NCI-H69 (cell line): ENCODE measurements at places on chromosomes 2 and 18.

- no peak for DNase-seq
These were observed 243.1 kb upstream of the PXDN start for GRCh38 chr2:1987379-1987778.

DNA sequence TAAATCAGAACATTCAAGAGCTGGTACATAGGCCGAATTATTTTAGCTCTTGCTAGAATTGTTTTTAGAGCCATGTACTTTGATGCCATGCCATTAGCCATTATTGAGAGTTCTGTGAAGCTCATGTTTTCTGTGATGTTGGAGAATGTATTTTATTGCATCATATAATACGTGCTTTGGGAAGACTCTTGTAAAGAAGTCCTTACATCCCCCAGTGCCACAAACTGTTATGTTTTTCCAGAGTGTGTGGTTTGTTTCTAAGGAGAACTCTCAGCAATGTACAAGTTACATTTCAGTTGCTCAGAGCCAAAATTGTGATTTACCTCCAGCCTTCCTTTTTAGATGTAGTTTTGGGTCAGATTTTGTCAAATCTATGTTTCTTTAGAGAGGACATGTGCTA lies 148.6 kb downstream of the HAUS1 start:
- no peak for DNase-seq

DNA sequence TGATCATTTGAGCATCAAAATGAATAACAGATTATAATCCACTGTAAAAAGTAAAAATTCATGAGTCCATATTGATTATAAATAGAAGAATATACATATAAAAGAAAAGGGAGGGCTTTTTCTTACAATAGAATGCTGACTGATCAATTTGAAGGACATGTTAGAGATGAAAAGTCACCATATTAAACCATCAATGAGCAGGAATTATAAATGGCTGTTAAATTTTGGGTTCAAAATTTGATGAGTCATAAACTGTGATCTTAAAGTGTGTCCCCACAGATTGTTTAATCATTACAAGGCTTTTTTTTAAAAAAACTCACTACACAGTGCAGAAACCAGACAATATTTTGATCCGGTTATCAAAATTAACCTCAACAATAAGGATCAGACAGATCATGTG lies 434.5 kb downstream of the BCL11A start:
- DNase-seq, result no peak

GRCh38 chr2:237198164-237198855 lies 112.6 kb downstream of the COPS8 start:
- DNase-seq, result peak; percentile 6

DNA sequence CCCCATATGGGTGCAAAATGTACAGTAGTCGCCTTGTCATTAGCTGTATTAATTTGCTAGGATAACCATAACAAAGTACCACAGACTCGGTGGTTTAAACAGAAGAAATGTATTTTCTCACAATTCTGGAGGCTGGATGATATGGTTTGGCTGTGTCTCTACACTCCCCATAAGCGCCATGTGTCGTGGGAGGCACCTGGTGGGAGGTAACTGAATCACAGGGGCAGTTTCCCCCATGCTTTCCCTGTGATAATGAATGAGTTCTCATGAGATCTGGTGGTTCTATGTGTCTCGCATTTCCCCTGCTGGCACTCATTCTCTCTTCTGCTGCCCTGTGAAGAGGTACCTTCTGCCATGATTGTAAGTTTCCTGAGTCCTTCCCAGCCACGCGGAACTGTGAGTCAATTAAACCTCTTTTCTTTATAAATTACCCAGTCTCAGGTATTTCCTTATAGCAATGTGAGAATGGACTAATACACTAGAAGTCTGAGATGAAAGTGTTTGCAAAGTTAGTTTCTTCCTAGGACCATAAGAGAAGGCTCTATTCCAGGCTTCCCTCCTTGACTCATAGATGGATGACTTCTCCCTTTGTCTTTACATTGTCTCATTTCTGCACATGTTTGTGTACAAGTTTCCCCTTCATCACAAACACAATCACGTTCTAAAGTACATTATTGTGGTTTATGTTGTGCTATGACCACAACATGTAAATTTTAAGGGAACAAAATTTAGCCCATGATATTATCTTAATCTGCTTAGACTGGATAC lies 1442.6 kb downstream of the SUCLG1 start:
- DNase-seq, result no peak

DNA sequence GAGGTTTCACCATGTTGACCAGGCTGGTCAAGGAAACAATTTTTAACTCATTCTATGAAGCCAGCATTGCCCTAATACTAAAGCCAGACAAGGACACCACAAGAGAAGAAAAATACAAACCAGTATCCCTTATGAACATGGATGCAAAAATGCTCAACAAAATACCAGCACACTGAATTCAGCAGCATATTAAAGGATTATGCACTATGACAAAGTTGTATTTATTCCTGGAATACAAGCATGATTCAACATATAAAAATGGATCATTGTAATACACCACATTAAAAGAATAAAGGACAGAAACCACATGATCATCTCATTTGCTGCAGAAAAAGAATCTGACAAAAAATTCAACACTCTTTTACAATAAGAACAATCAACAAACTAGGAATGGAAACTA lies 138.7 kb downstream of the RAB3GAP1 start:
- no peak for DNase-seq

DNA sequence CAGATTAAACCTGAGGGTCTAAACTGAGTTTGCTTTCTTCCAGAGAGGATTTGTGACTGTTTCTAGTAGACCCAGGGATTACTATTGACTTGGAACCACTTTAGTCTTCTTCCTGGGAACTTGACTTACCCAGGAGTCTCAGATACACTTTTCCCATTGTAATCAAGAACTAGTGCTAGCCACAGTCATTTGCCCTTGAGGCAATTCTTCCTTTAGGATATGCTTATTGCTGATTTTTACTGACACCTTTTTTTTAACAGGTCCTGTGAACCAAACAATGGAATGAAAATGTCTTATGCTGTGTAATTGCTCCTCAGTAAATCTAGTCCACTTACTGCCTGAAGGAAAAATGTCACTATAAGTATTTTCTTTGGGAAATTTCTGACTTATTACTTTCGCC lies 78.3 kb downstream of the TAF4B start:
- DNase-seq, result no peak

GRCh38 chr2:212777020-212777491 lies 238.5 kb upstream of the ERBB4 start:
- DNase-seq, result peak; percentile 62

DNA sequence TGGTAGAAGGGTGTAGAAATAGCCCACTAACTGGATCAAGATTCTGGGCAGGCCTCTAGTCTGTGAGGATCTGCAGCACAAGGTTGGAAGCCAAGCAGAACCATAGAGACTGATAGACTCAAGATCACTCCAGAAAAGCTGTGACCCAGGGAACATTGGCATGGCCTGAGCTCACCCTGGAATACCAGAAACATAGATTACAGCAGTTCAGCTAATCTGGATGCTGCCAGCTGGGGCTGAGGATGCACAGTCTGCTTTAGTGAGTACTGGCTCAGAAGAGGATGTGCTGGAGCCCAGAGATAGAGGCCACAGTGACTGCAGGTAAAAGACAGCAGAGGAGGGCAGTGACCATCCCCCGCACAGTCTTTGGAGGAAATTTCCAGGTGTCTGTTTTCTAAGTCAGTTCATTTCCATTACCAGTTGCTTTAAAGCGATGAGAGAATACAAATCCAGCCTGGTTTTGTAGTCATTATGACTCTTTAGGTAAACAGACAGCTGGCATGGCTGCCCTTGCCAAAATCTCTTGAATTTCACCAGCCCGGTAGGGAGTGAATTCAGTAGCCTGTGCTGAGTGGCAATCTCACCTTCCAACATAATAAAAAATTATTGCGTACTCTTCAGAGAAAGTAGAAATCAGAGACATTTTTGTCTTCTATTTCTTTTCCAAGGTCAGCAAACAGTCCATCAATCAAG lies 119.2 kb downstream of the ANTXR1 start:
- peak; percentile 71 for DNase-seq

DNA sequence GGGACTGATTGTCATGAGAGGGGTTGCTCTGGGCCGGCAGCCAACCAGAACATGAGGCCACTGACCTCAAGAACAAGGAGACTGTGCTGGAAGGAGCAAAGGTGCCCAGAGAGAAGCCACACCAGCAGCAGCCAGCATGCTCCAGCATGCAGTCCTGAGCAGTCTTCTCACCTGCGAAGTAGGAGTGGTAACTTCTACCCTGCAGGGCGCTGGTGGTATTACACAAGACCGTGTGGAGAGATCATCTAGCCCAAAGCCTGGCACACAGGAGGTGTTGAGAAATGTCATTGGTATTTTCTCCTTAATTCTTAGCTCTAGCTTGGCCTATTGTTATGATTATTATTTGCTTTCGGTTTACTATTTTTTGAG lies 132.7 kb downstream of the TSN start:
- peak; percentile 34 for DNase-seq

DNA sequence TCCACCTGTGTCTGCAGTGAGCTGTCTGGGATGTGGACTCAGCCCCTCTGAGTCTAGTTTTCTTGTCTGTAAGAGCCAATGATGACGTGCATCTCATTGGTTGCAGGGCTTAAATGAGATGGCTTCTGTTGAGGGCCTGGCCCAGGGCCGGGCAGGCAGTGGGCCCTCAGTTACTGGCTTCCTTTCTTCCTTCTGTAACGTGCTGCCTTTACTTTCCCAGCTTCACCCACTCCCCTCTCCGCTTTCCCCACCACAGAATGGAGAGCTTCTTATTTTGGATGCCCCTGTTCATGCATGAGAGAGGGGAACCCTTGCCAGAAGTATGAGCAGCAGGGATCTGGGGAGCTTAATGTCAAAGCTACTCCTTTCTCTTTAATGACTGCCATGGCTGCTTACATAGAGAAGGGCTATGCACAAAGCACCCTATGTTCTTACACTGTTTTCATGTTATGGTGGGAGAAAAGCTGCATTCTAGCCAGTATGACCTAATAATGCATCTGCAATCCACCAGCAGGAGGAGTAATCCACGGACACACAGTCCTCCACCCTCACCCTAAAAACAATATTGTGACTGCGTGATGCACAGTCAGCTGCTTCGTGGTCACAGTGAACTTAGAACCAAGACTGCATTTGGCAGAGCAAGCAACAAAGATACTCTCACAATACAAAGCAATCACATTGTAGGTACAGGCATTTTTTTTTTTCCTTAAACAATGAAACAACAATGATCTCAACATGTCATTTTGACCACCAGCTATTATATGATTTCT lies 37.2 kb downstream of the CREG2 start:
- DNase-seq, result no peak

GRCh38 chr18:52236131-52236530 lies 103.9 kb upstream of the DCC start:
- no peak for DNase-seq

GRCh38 chr18:64693766-64694165 lies 544.9 kb upstream of the LINC00305 start:
- DNase-seq, result no peak

DNA sequence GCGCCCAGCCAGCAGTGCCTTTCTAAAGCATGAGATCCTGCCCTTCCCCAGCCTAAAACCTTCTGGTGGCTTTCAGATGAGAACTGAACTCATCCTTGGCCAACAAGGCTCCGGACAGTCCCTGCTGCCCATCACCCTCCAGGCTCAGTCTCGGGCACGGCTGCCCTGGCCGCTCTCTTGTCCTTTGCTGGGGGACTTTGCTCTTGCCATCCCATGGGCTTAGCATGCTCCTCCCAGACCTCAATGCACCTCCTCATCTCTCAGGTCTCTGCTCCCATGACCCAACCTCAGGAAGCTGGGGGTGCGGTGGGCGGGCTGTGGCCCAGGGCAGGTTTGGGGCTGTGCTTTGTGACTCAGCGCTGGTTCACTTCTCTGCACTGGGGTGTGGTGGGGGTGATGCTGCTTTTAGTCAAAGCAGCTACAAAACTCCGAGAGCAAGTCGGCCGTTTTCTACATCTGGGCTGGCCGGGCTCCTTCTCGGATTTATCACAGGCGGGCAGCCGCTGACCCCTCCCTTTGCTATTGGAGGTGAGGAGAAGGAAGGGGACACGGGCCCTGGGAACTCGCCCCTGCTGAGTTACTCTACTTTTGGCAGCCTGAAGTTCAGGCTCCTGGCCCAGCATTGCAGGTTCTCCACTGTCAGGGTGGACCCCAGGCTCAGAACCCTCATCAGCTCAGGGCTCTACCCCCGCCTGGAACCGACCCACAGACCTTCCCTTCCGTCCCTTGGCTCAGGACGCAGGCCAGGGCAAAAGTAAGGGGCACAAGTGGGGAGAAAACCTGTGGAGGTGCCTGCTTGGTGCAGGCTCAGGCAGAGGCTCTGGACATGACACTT lies 90.6 kb upstream of the TAF1B start:
- DNase-seq, result no peak

- no peak for DNase-seq
These were observed 78.4 kb downstream of the SETBP1 start for GRCh38 chr18:44758861-44759631.

- DNase-seq, result peak; percentile 31
These were observed 58.7 kb downstream of the PAX3 start for GRCh38 chr2:222239945-222240675.

DNA sequence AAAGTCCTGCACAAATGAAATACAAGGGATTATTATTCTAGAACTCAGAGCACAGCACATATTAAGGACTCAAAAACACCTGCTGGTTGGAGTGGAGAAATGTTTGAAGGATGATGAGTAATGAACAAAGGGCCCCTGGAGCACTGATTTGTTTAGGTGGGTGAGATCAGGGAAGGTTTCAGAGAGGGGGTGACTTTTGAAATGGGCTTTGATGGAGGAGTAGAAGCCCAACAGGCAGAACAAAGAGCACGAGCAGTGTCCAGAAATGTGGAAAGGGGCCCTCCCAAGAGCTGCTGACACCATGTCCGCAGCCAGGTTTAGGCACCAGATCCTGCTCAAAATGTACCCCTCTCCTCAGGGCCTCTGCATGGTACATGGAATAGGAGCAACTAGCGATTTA lies 23.8 kb downstream of the KCNK3 start:
- no peak for DNase-seq

GRCh38 chr2:60958800-60959199 lies 58.7 kb upstream of the PEX13 start:
- DNase-seq, result no peak

GRCh38 chr2:126317790-126318431 lies 338.0 kb upstream of the GYPC start:
- DNase-seq, result no peak

DNA sequence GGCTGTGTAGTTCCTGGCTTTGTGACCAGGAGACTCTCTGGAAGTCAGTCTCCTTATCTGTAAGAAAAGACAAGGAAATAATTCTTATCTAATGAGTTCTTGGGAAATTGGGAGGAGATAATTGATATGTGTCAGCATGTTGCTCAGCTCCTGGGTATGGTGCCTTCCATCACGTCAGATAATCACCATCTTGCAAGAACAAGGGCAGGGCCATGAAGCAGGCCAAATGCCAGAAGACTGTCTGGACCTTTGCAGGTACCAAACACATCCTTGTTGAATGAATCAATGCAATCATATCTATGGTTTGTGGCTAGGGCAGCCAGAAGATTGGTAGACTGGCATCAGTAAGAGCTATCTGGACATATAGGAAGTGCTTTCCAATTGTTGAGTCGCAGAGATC lies 473.5 kb downstream of the TNS1 start:
- DNase-seq, result no peak

DNA sequence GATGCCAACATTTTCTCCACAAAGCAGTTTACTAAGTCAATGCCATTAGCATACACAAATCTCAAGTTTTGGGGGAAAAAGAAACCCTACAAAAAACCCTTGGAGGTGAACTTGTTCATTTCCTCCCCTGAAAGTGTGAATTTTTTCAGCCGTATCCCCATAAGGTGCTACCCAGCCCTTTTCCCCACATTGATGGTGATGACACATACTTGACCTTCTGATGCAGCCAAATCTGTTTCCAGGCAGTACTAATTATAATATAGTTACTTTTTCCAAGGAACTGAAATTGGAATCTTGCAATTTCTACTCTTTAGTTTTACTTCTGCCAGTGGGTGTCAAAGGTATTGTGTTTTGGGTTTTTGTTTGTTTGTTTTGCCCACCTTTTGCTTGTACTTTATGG lies 474.5 kb downstream of the TGIF1 start:
- no peak for DNase-seq
